AG08396 (cell line): ENCODE measurements at places on chromosomes 5 and 9.

DNA sequence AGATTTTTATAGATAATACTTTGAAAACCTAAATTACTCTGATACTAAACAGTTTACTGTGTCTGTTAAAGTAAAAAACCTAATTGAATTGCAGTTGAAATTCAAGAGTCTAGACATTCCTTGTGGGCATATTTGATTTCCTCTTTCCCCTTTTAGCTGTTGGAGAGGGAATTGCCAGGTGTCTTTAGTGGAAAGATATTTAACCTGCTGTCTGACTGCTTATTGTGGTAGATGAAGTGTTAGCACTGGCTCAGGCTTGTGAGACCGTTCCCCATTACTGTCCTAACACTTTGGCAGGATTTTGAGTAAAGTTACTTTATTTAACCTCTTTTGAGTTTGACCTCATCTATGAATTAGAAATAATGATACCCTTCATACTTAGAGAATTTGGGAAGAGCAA lies 16.4 kb downstream of the MAP3K1 start:
- DNase-seq = no peak

DNA sequence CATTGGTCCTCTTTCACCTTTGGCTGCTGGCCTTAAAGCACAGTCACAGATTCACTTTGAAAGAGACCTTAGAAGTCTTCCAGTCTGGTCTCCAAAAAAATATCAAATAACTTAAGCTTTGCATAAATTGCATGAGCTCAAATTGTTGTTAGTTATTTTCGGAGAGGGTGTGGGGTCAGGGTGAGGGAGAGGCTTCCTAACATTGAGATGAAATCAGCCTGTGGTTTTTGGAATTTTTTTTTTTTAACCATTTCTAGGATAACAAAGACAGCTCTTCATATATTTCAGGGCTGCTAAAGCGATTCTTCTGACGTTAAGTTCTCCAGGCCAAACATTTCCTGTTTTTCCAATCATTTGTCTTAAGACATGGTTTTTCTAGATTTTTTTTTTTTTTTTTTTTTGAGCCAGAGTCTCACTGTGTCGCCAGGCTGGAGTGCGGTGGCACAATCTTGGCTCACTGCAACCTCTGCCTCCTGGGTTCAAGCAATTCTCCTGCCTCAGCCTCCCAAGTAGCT lies 4.5 kb downstream of the OCLN start:
- DNase-seq = no peak

DNA sequence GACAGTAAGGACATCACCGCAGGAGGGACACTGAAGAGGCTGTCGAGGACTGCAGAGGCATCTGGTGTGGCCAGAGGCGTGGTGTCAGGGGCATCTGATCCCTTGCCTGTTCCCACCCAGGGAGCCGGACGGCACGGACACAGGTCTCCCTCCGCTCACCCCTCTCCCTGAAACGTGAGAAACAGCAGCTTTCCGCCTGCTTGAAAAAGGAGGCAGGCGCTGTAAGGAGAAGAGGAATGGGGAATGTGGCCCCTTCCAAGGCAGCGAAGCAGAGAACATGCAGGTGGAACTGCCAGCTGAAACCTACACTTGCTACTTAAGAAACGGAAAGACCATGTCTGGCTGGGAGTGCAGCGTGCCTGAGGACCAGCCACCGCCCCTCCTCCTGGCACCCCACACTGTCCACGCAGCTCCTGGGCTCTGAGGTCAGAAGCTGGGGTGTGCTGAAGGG lies 176.2 kb downstream of the GAPVD1 start:
- DNase-seq = no peak

- DNase-seq = no peak
Measured at GRCh38 chr5:95823218-95823737, 752 bp upstream of the GLRX start.

DNA sequence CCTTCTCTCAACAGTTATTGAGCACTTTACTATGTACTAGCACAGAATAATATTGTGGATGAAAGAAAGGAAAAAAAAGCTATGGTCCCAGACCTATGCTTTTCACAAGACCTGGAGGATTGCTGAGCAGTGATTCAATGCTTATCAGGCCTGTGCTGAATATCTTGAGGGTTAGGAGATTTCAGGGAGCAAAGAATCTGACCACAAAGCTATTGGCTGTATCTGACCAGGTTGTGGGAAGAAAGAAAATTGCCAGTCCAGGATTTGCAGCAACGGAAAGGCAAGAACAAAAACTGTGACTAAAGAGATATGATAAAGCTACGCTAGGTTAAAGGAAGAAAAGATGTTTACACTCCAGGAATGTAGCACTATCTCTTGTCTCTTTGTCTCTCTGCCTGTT lies 14.9 kb upstream of the MACIR start:
- DNase-seq = no peak

DNA sequence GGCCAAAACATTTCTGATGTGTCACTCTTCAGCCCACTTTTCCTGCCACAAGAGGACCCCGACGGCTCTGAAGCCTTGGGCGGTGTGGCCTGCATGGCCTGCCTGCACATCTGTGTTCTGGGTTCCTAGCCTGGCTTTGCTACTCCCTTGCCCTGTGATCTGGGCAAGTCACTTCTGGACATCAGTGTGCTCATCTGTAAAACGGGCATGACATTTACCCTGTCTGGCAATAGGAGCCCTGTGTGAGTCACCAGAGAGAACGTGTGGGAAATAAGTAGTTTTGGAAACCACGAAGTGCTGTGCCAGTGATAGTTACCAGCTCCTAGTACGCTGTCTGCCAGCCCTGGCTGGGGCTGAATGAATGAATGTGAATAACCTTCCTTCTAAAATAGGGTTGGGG lies 90.8 kb downstream of the MACROH2A1 start:
- DNase-seq = no peak

GRCh38 chr5:58898006-58898405 lies 315.1 kb downstream of the RAB3C start:
- no peak for DNase-seq

DNA sequence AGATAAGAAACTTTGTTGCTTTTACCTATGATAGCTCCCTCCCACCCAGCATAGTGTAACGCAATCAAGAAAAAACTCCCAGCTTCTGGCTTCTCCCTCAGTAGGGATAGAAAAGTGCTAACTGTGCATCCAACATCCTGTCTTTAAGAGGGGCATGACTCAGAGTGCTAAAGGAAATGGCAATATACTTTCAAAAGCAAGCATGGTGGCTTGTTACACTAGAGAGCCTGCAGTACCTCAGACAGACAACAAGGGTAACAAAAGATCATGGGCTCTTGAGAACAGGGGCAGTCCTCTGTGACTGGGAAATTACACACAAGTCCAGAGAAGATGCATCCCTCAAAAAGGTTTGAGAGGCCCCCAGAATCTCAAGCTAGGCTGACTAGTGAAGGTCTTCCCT lies 37.8 kb downstream of the PRELID2 start:
- no peak for DNase-seq

DNA sequence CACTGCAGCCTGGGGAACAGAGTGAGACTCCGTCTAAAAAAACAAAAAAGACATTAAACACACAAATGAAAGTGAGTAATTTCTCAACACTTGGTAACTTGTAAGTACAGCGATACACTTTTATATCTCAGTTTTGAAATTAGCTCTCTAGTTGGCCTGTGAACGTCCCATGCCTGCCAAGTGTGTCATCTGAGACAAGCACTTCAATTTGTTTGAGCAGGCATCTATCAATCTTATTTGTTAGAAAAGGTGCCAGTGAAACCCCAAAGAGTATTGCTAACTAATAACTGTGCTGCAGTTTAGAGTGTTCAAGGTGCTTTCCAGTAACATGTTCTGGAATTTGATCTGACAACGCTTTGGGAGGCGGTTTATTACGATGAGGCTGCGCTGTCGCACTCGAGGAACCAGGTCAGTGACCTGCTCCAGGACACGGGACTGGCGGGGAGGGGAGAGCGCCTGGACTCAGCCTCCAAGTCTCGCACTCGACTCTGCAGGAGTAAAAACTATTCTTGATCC lies 1.1 kb upstream of the SPIN1 start:
- DNase-seq = no peak
